ENCODE measurements at places on chromosomes 12 and 14. TPM values are rescaled to one million over a fixed set of nuclear protein-coding genes. Genes with fewer than 3 reads are reported as not detected.

The MBD6 gene
- total RNA-seq: 39.7 TPM

The ASCL1 gene
- not detected for total RNA-seq

The ITGB7 gene
- total RNA-seq: 0.82 TPM

The GYS2 gene
- total RNA-seq: not detected

The KLRC1 gene
- total RNA-seq: not detected

The MEG3 gene
- 255 TPM for total RNA-seq

- no peak for DNase-seq
These were observed 6.5 kb downstream of the NACA start for GRCh38 chr12:56718636-56719035.

DNA sequence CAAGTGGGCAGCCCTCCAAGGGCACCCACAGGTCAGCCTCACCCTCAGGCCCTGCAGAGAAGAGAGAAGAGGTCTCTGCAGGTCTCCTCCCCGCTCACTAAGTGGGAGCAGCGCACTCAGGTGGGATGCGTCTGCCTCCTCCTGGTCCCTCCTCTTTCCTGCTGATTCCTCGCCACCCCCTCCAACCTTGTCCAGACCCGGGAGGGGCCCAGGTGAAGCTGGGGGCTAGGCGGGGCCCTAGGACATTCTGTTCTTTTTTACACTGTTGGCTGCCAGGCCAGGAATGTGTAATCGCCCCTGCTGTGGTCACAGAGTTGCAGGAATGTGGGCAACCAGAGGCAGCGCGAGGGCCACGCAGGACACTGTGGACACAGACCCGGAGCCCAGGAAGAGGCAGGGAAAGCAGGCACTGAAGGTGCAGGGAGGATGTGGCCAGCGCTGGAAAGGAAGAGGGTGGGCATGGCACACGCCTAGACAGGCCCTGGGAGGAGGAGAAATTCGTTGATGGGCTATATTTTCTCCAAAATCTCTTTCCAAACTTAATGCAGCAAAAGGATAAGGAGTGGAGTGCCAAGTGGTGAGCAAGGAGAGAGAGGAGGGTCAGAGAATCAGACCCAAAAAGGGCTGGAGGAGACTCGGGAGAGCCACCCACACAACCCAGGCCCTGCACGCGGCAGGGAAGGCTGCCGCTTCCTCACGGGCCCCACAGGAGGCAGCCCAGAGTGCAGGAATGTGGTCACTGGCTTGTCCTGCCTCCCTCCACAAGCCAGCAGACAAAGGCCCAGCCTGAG, 911 bp upstream of the SCNN1A start:
- peak; percentile 10 for DNase-seq

DNA sequence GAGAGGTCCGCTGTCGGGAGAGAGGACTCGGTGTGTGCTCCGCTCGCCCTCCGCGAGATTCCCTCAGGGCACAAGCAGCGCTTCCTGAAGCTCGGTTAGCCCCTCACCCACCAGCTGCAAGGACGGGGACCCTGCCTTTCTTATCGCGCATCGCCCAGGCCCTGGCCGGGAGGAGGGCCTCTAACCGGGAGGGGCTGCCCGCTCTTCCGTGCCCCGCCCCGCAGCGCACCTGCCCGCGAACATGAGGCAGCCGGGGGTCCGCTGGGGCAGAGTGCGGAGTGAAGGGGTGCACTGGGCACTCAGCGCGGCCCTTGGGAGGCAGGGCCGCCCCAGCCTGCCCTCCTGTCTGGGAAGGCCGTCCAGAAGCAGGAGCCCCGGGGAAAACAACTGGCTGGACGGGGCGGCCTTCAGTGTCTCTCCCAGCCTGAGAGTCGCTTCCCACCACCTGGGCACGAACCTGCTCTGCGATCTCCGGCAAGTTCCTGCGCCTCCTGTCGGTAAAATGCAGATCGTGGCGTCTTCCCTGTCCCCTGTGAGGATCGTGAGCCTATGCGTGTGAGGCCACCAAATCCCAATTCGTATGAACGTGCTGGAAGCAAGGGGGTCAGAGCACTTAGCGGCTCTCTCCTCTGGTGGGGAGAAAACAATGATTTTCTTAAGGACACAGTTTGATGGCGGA, 28.0 kb upstream of the ADIPOR2 start:
- no peak for DNase-seq

- peak; percentile 97 for DNase-seq
These were observed 377.7 kb downstream of the SLC16A7 start for GRCh38 chr12:59973515-59973914.

DNA sequence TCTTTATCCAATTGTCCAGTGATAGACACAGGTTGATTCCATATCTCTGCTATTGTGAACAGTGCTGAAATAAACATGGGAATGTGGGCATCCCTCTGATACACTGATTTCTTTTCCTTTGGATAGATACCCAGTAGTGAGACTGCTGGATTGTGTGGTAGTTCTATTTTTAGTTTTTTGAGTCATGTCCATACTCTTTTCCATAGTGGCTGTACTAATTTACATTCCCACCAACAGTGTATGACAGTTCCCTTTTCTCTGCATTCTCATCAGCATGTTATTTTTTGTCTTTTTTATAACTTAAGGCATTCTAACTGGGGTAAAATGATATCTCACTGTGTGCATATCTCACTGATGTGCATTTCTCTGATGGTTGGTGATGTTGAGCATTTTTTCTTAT, 24.8 kb upstream of the VASH1 start:
- DNase-seq: no peak

DNA sequence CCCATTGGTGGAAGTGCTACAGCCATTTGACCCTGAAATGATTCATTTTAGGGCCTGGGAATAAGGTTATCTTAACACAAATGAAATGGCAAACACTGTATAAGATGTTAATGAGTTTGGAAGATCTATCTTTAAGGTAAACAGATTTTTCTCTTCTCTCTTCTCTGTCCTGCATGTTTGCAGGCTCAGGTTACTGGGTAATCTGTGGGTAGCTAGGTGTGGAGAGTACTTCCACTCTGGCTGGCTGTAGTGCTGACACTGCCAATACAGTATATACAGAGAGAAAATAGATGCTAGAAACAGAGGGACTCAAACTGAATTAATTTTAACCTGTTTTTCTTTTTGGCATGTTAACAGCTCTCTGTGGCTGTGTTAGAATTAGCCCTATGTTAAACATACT, 84.6 kb downstream of the SLC38A6 start:
- DNase-seq: no peak

GRCh38 chr14:94180655-94181271, 6.6 kb downstream of the PPP4R4 start:
- peak; percentile 17 for DNase-seq
